Forelimb muscle (tissue), 1 donor: ENCODE measurements at places on chromosomes 2 and 18. TPM values are rescaled to one million over a fixed set of nuclear protein-coding genes. Genes with fewer than 3 reads are reported as not detected.

The LRP2 gene
- 0.01 TPM for polyA plus RNA-seq

DNA sequence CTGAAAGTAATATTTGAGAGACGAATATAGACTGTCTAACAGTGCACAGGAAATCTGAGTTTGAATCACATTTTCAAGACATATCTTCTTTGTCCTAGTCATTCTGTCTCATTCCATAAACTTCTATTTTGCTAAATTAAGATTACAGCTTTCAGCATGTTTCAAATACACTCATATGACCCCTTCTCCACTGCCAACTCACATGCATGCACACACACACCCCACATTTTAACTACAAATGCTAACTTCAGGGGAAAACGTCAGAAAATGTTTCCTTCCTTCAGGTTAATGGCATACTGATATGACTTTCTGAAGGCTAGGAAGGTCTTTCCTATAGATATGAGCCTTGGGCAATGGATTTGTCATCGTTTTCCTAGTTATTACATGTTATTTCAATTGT is 373.7 kb downstream of the RBM43 start:
- no peak for DNase-seq

The INPP1 gene
- polyA plus RNA-seq, result 14.4 TPM

The GALNT5 gene
- polyA plus RNA-seq, result 1.9 TPM

DNA sequence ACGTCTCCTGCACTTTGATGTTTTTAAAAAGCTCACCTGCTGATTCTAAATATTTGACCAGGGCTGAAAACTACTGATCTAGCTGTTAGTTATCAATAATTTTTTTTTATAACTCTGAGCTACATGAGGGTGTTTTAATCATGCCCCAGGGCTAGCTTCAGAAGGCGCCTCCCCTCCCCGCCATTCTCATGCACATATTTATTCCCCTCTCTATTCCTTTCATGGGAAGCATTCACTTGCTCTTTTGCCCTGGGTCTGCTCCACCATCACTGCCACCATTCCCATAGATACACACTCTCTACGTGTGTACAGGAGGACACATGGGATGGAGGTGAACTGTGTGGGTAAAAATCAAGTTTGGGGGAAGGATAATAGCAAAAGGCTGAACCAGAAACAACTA is 101.0 kb downstream of the PLA2R1 start:
- DNase-seq, result no peak
